Fibroblast of skin of scalp (primary cell): ENCODE measurements at places on chromosomes 3 and 15.
A peak's percentile ranks its signal among the peaks of the same experiment; 100 is the strongest.

GRCh38 chr3:194575484-194576210, 57.6 kb downstream of the TMEM44 start:
- DNase-seq = peak; percentile 45

DNA sequence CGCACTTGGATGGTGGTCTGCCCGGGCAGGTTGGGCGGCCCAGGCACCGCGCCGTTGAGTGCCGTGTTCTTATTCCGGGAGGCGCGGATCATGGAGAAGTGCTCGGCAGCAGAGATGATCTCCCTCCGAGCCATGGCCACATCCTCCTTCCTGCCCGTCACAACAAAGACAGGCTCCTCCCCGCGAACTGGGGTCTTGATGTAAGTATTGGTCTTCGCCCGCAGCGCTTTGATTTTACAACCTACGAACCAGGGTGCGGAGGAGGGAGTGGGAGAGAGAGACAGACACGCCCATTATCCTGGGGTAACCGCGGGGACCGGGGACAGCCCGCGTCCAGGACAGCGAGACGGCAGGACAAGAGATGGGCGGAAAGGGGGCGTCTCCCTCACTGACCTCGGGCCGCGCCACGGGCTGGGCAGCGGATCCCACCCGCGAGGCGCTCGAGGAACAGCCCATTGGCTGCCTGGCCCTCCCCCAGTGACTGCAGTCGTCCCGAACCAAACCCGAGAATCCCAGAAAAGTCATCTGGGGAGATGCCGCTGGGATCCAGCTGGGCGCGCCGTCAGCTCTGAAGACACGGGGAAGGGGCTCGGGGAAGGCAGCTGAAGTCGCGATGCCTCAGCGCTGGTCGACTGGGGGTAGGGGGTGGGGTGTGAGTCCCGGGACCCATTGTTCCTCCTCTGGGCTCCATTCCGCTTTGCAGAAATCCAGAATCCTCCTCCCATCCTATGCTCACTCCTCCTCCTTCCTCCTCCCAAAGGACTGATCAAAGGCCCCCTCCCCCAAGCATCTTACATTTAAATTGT, 1.2 kb downstream of the MEX3B start:
- peak; percentile 87 for DNase-seq

GRCh38 chr3:30353711-30354467, 252.5 kb upstream of the TGFBR2 start:
- no peak for DNase-seq

DNA sequence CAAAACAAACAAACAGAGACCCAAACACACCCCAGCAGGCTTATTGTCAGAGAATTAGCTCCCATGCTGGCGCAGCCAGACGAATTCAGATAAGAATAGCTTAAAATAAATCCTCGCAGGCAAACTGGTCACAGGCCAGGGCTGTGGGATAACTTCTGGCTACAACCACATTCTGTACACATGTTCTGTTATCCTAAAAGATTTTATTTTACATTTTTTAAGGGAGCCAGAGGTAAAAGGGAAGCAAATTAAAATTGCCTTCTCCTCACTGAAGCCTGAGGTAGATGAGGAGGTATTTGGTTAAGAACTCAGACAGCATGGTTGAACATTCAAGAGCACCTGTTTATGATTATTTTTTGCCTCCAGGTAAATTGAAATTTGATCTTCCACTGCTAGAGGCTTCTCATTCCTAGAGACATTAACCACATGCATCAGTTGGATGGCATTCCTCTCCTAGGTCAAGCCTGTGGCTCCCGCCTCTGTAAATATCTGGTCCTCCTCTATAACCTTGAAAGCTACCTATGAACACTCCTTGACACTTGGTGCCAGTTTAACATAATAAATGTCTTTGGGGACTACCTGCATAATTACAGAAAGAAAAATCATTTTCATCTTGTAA, 190.3 kb downstream of the SATB1 start:
- no peak for DNase-seq

DNA sequence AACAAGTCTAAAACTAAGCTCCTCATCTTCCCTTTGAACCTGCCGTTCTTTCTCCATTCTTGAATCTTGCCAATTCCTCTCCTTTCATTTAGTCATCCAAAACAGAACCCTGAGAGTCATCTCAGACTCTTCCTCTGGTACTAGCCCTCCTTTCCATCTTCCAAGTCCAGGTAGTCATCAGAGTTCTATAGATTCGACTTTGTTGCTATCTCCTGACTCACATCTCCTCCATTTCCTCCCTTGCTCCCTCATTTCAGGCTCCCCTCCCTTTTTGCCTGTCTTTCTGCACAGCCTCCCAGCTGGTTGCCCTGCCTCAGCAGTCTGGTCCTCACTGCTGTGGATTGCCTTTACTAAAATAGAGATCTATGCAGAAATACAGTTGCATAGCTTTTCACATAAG, 4.7 kb downstream of the ATG7 start:
- no peak for DNase-seq
